ENCODE measurements at places on chromosomes 7 and 10.

- no peak for DNase-seq
These were observed 87.4 kb upstream of the ZMIZ1 start for GRCh38 chr10:78981257-78981969.

- DNase-seq = no peak
These were observed 60.3 kb downstream of the CNTNAP2 start for GRCh38 chr7:146176860-146177259.

DNA sequence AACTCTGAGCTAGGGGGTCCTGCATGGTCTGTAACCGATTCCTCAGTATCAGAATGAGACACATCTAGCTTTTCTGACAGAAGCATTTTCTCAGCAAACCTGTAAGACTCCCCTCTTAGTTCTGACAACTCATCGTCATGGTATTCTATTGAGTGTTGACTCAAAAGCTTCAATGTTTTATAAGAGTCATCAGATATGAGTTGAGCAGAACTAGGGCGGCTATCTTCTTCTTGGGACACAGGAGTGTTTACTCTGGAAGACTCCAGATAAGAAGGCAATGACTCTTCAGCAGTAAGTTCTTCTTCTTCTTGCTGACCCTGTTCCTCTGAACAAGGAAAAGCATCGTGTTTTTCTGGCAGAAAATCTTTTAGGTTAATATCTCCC is 167.0 kb upstream of the CCDC6 start:
- DNase-seq = no peak

DNA sequence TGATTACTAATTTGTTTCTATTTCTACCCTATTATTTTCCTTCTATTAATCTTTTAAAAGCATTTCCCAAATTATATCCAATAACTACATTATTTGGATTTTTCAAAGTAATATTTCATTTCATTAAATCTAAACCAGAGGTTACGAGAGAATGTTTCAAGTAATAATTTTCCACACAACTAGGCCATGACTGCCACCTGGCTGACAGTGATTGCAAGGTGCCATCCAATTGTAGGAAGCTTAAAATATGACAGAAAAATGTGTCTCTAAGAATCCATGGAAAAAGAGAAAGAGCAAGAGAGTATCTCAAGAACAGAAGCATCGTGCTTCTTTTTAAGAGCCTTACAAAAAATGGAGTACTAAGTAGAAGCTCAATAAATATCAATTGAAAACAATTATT is 48.7 kb downstream of the TPK1 start:
- no peak for DNase-seq

- no peak for DNase-seq
These were observed 12.4 kb downstream of the CPA5 start for GRCh38 chr7:130356876-130357611.

DNA sequence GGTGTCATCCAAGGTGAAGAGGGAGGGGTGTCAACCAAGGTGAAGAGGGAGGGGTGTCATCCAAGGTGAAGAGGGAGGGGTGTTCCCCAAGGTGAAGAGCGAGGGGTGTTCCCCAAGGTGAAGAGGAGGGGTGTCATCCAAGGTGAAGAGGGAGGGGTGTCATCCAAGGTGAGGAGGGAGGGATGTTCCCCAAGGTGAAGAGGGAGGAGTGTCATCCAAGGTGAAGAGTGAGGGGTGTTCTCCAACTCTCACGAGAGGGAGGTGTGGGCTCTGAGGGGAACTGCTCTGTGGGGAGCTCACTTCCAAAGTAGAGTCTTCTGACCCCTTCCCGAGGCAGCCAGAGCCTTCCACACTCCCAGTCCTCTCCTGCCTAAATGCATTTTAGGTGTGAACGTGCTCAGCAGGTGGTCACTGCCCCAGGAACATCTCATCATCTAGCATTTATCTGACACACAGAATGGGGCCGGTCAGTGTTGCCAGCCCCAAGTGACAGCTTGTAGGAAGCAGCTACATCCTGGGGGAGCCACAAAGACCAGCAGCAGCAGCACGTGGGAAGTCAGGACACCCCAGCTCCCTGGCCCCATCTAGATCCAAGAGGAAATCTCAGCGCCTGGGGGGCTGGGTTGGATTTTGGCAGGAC is 323.8 kb downstream of the GLRX3 start:
- DNase-seq = no peak

DNA sequence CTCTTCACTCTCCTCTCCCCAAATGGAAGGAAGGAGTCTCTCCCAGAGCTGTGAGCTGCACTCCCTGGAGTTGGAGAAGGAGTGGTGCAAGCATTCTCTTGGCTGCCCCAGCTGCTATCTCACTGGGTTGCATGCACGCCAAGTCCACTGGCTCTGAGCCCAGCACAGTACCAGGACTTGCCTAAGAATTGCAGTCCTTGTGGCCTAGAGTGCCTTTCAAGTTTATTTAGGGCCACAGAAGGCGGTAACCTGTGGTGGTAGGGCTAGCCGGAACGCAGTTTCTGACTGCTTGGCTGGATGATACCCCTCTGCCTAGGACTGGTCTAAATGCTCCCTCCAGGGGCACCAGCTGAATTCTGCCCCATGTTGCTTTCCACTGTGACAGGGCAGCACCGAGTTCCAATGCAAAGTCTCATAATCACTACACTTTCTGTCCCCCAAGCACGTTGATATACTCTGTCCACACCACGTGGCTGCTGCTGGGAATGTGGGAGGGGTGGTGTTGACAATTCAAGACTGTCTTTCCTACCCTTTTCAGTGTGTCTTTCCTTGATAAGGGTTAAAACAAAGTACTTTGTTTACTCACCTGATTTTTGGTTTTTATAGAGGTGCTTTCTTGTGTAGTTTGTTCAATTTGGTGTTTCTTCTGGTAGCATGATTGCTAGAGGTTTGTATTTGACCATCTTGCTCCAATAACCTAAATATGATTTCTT is 57.0 kb downstream of the PHTF2 start:
- no peak for DNase-seq

- DNase-seq = no peak
These were observed 290.5 kb downstream of the SORCS1 start for GRCh38 chr10:106873770-106874603.

DNA sequence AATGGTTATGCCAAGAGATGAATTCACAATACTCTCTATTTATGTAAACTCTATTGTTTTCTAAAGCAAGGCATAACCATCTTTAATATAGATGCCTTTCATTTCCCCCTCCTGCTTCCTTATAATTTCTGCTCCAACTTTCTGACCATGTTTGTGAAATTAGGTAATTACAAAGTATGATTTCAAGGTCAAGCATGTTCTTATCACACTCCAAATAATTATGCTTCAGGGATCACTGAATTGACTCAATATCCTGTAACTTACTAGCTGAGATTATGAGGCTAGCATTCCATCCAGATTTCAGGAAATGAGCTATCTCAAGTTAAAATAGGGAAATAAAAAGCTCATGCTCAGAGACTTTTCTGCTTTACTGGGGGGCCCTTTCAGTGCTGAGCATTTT is 655.9 kb upstream of the IGFBP3 start:
- DNase-seq = no peak

- DNase-seq = no peak
These were observed 138.8 kb downstream of the ADARB2 start for GRCh38 chr10:1598393-1599153.

GRCh38 chr7:20172736-20173334 is 44.3 kb downstream of the MACC1 start:
- no peak for DNase-seq
